Activated T-cell treated with anti-CD3 and anti-CD28 coated beads, Interleukin-2, amount 50 U/mL, for 24 hours (primary cell): ENCODE measurements at places on chromosomes 2 and 18.

- DNase-seq = no peak
Measured at GRCh38 chr2:182682210-182682609, 33.8 kb upstream of the DNAJC10 start.

GRCh38 chr2:218894151-218894879 is 13.7 kb downstream of the WNT10A start:
- DNase-seq = no peak

- DNase-seq = no peak
Measured at GRCh38 chr2:11004199-11004598, 92.5 kb downstream of the KCNF1 start.

GRCh38 chr2:63977904-63978303 is 41.3 kb downstream of the VPS54 start:
- DNase-seq = no peak
